LHCN-M2 (cell line): ENCODE measurements at places on chromosomes 6 and 20. TPM values are rescaled to one million over a fixed set of nuclear protein-coding genes. Genes with fewer than 3 reads are reported as not detected.

Gene CGA
- total RNA-seq, result not detected in 2 replicates

Gene IL17A
- total RNA-seq, result not detected in 2 replicates

Gene TAB2
- total RNA-seq, result 18.1 and 23.1 TPM in 2 replicates

Gene LY86
- not detected in 2 replicates for total RNA-seq

Gene NHSL1
- 12.4 and 21.4 TPM in 2 replicates for total RNA-seq

Gene CDSN
- total RNA-seq, result not detected in 2 replicates

Gene RHAG
- total RNA-seq, result not detected in 2 replicates

Gene GJA10
- not detected in 2 replicates for total RNA-seq

DNA sequence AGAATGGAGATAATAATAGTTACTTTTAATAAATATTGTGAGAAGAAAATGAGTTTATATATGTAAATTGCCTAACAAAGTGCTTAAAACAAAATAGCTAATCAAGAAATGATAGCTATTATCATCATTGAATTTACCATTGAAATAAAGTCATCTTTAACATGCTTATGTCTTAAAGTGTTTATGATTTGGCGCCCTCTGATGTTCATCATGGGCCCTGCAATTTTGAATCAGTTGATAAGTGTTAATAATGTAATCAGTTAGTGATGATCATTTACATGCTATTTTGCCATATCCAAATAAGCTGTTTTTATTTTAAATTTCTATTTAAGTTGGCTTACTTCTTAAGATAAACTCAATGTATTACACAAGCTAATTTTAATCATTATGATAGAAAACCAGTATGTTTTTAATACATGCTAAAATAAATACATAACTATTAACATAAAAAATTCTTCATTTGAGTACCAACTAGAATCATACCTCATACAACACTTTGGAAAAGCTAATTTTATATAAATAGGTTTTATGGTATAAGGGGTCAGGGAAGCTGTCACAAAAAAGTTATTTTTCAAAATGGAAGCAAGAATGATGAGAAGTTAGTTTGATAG is 39.2 kb upstream of the TPD52L1 start:
- DNase-seq, result peak; percentile 62

DNA sequence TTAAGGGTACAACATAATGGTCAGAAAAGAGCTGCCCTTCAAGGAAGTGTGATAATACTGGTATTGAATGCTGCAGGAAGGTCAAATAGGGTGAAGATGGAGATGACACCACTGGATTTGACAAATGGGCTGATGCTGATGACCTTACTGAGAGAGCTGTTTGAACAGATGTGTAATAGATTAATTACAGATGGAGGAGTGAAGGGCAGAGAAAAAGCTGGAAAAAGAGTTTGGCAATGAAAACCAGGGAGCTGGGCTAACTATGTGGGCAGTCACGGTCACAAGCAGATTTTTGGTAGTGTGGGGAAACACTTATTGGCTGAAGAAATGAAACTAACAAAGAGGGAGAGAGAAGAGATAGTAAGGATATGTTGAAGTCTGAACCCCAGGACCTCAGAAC is 83.6 kb upstream of the ENPP5 start:
- no peak for DNase-seq

DNA sequence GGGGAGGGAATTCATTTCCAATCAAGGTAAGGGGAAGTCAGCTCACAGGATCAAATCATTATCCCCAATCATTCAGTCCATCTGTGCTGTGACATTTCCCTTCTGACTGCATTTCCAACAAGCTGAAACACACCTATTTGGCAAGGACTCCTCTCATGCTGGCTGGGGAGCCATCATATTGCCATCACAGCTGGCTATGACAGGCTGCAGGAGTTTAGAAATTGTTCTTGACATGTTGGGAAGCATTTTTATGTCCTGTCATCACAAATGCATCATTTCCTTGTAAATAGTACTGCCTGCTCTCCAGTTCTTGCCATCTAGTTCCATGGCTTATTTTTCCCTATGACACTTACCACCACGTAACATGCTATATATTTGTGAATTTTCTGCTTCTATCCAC is 113.9 kb upstream of the TMEM170B start:
- no peak for DNase-seq

DNA sequence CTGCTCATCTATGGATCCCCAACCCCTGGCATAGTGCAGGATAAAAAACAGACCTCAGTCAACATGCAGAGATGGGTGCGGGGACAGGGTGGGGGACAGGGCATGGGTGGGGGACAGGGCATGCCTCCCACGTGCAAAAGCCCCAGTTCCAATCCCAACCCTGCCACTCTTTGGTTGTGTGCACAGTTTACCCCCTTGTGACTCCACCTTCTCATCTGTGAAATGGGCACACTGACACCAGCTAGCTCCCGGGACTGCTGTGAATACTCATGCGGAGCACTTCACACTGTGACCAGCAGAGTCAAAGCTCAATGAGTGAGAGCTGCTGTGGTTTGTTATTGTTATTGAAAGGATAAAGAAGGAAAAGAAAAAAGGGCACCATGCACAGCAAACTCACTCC is 69.3 kb downstream of the NFATC2 start:
- no peak for DNase-seq

GRCh38 chr6:151704383-151704782 is 103.1 kb upstream of the ESR1 start:
- no peak for DNase-seq

DNA sequence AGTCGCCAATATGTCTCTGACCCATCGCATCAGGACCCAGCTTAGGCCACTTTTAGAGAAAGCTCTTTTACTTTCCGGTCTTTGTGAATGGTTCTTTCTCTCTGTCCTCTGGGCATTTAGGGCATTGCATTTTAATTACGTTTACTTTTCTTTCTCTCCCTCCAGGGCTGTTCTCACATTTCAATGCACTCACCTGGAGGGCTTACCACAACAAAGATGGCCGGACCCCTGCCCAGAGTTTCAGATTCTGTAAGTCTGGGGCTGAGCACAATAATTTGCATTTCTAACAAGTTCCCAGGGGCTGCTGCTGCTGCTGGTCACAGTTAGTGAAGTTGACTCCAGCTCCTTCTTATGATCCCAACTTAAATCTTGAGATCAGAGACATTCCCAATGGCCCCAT is 3.0 kb downstream of the ANKRD66 start:
- no peak for DNase-seq

- peak; percentile 15 for DNase-seq
These were observed 311.6 kb upstream of the ECI2 start for GRCh38 chr6:4446982-4447381.

DNA sequence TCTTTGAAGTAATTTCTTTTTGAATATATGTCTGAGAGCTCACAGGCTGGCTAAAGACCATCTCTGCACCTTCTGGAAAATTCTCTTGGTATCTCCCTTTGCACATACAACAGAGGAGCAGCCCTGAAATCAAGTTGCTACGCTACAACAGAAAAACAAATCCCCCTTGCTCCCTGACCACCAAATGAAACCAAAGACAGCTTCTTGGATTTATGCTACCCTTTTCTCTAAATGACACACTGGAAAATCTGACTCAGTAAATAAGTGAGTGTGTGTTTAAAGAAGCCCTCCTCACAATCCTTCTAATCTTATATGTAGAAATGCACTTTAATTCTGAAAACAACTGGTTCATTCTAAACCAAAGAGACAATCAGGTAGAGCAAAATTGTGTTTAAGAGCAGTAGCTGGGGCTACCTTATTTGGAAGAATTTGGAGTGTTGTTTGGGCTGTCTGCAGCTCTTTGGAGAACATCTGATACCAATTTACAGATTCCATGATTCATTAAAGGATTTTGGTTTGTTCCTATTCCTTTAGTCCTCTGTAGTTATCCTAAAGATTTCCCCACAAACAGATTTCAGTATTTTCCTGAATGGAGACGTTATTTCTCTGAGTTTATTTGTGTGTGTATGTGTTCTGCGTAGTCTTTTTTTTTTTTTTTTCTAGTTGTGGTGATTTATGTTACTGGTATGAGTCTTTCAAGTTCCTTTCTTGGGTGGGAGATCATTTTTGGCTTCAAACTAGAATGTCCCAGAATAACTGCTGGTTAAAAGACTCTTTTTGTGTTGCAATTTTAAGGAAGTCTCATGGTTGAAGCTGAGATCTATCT is 36.4 kb upstream of the UTRN start:
- DNase-seq, result peak; percentile 76

GRCh38 chr6:44659726-44660125 is 272.2 kb downstream of the CDC5L start:
- no peak for DNase-seq

GRCh38 chr6:116015561-116015960 is 45.1 kb downstream of the FRK start:
- no peak for DNase-seq

GRCh38 chr20:58515233-58516212 is at the start of gene APCDD1L:
Gene APCDD1L, minus strand, starts transcription at chr20:58515399. Its CDS starts 692 bp downstream, at chr20:58514707.
- peak; percentile 41 for DNase-seq

GRCh38 chr6:105593056-105593690 is 190.3 kb upstream of the PREP start:
- no peak for DNase-seq

- DNase-seq, result no peak
These were observed 12.8 kb upstream of the DTNBP1 start for GRCh38 chr6:15675536-15676220.

DNA sequence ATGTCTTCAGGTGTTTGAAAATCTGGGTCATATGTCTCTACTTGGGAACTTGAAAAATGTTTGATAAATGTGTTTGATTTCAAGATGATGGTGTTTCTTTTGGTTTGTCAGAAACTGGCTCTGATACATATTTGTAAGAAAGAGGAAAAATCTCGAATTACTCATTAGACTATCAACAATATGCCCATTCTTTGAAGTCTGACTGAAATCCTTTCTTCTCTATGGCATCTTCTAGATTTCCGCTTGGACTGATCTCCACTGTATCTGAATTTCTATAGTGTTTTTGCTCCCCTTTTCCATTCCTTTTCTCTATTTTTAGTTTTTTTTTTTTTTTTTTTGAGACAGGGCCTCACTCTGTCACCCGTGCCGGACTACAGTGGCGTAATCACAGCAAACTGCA is 1096.5 kb downstream of the KIF16B start:
- no peak for DNase-seq

GRCh38 chr20:62367136-62367632 is at the start of gene LAMA5:
Gene LAMA5, minus strand, starts transcription at chr20:62367312. Its CDS starts 67 bp downstream, at chr20:62367245.
- no peak for DNase-seq

GRCh38 chr6:27591699-27592480 is 119.0 kb upstream of the ZNF184 start:
- DNase-seq, result peak; percentile 53

DNA sequence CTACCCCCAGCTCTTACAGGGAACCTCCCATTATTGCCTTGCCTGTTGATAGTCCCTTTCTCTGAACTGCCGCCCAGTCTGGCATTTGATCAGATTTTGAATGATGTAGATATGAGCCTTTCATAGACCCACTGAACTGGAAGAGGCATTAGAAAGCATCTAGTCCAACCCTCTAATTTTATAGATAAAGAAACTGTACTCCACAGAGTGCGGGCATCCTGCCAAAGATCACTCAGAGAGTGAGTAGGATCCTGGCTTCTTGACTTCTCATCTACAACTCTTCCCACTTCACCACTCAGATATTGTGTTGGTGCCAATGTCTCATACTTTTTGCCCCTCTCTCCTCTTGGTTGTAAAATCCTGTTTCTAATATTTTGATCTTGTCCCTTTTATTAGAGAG is 179.2 kb upstream of the BMP2 start:
- DNase-seq, result peak; percentile 49

GRCh38 chr20:59004493-59004762 is 2.6 kb downstream of the CTSZ start:
- no peak for DNase-seq

DNA sequence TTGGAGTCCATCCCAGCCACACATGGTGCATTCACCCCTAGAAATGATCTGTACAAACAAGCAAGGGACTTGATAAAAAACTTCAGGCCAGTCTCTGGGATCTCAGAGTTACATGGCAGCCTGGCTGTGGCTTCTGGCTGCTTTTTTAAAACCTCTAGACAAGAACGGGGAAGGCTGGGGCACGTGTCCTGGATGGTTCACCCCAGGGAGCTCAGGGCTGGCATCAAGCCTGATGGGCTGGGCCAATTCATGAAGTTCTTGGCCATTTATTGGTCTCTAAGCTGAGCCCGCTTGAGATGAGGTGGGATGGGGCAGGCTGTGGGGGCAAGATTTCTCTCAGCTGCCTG is 10.4 kb upstream of the ZFAND3 start:
- DNase-seq, result peak; percentile 56

GRCh38 chr6:85593438-85594196 is at the start of gene SNX14:
Gene SNX14, minus strand, starts transcription at chr6:85593858. Its CDS starts 140 bp downstream, at chr6:85593718.
- peak; percentile 96 for DNase-seq

DNA sequence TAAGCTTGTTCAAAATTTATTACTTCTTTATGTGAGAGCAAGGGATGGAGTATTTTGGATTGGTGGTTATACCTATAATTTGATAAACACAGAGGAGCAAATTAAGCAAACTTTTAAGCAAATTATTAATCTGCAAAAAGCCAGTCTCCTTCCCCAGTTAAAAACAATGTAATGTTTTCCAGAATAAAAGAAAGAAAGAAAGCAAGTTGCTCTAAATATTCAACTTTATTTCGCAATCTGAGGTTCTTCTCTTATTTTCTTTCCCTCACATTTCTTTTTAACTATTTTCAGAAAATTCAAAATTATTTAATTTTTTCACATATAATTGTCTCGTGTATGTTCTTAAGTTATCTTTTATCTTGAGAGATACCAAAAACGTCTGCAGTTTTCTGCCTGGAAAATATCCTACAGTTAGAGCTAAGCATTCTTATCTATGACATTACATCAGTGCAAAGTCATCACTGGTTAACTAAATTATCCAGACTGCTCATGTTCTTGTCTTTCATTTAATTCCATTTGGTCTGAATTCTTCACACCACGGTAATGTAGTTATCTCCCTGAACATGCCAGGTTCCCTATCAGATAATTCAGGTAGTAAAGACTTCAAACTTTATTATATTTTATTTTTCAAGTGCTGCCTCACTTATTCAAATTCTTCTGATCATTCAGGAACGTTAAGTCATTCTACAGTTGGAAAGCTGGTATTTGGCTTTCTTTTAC is 3.3 kb upstream of the CNKSR3 start:
- DNase-seq, result no peak

GRCh38 chr20:15047042-15047441 is 709.6 kb upstream of the FLRT3 start:
- DNase-seq, result no peak

- no peak for DNase-seq
These were observed 2.9 kb downstream of the POU3F2 start for GRCh38 chr6:98836962-98837944.

DNA sequence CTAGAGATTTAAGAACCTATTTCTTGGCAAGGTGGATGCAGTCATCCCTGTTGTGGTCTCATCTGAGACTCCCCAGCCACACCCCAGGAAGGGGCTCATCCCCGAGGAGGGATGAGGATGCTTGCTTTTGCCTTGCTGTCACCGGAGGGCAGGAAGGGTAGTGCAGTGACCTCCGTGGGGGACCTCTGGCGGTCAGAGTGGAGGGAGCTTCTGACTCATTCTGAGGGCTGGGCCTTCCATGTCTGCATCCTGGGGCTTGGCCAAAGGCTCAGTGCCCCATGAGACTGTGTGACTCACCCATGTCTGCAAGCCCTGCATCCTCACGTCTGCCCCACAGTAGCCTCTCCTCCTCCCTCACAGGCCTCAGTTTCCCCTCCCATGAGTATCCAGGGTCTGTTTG is 38.7 kb downstream of the UQCC2 start:
- DNase-seq, result peak; percentile 97
